ENCODE measurements at places on chromosomes 1 and 21. TPM values are rescaled to one million over a fixed set of nuclear protein-coding genes. Genes with fewer than 3 reads are reported as not detected.

Gene THEMIS2
- 6.4 TPM for total RNA-seq

Gene PAQR6
- total RNA-seq, result 0.43 TPM

Gene CCDC27
- total RNA-seq, result not detected

Gene FUBP1
- 87.0 TPM for total RNA-seq

Gene SPATA45
- total RNA-seq, result 0.43 TPM

Gene LIPI
- not detected for total RNA-seq

Gene S100B
- total RNA-seq, result not detected

Gene BCL2L15
- total RNA-seq, result 0.32 TPM

Gene HOOK1
- total RNA-seq, result not detected

Gene FTCD
- total RNA-seq, result 0.43 TPM

Gene HTR1D
- total RNA-seq, result 2.3 TPM

Gene CFHR3
- not detected for total RNA-seq

Gene NEGR1
- 13.8 TPM for total RNA-seq

Gene ZBTB8A
- 5.6 TPM for total RNA-seq

Gene CLIC4
- 544 TPM for total RNA-seq

Gene IVNS1ABP
- 76.0 TPM for total RNA-seq

Gene CHRNB2
- total RNA-seq, result not detected

Gene PDPN
- total RNA-seq, result 28.7 TPM

Gene PRR9
- not detected for total RNA-seq

Gene TDRD10
- not detected for total RNA-seq

Gene UBE2U
- not detected for total RNA-seq

Gene CFAP141
- not detected for total RNA-seq

Gene GABRD
- not detected for total RNA-seq

Gene CAMK1G
- 2.6 TPM for total RNA-seq

Gene HSD3B2
- not detected for total RNA-seq

Gene RSBN1
- total RNA-seq, result 12.1 TPM

Gene RAVER2
- total RNA-seq, result 9.1 TPM

Gene ATP1A2
- not detected for total RNA-seq

Gene ZFP69B
- 5.8 TPM for total RNA-seq

Gene KIAA1614
- 8.4 TPM for total RNA-seq

Gene RGS2
- 25.9 TPM for total RNA-seq

Gene GUCA2B
- not detected for total RNA-seq

Gene ITGB2
- 0.43 TPM for total RNA-seq

Gene TNFSF18
- total RNA-seq, result 2.9 TPM

Gene OR2AJ1
- total RNA-seq, result not detected

Gene PGLYRP4
- total RNA-seq, result not detected

Gene CASZ1
- total RNA-seq, result under 0.01 TPM

Gene ACKR1
- total RNA-seq, result not detected

Gene RPS8
- total RNA-seq, result 1,148 TPM

Gene UMODL1
- total RNA-seq, result not detected

Gene PRKAA2
- 1.3 TPM for total RNA-seq

Gene ASAP3
- 35.0 TPM for total RNA-seq

Gene RHD
- not detected for total RNA-seq

Gene EXTL1
- 6.0 TPM for total RNA-seq

Gene PCBP3
- 1.3 TPM for total RNA-seq

Gene C1QTNF12
- 0.32 TPM for total RNA-seq

Gene WNT9A
- total RNA-seq, result 0.32 TPM

Gene DIO1
- total RNA-seq, result not detected

Gene PLA2G5
- not detected for total RNA-seq

Gene PI4KB
- 61.2 TPM for total RNA-seq

Gene PPP1R8
- total RNA-seq, result 46.6 TPM
